Central memory CD8-positive, alpha-beta T cell (primary cell): ENCODE measurements at places on chromosomes 5 and 9.

GRCh38 chr9:109255394-109255793 lies 65.5 kb downstream of the EPB41L4B start:
- DNase-seq: no peak

DNA sequence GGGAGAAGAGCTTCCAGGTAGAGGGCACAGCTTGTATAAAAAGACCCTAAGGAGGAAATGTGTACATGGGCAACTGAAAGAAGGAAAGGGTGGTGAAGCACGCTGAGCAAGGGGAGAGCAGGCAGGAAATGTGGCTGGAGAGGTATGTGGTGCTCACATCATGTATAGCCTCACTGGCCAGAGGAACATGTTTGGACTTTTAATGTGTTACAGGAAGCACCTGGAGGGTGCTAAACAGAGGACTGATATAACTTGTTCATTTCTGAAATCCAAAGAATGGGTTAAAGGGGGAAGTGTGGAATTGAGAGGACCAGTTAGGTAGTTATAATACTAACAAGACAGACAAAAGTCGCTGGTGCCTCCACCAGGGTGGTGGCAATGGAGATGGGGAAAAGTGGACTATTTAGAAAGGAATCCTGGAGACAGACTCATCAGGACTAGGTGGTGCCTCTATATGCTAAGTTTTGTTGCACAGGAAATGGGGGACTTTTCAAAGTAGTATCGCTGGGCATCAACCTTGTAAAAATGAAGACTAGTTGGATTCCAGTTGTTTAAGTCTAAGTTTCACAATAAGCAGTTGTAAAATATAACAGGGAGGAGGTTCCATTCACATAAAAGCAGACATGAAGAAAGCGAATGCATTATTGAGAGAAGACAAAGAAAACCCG lies 63.1 kb upstream of the CD180 start:
- no peak for DNase-seq

GRCh38 chr5:54403885-54404416 lies 51.5 kb upstream of the HSPB3 start:
- no peak for DNase-seq

GRCh38 chr5:65682148-65682547 lies 39.8 kb downstream of the SGTB start:
- DNase-seq: no peak

- DNase-seq: no peak
These were observed 1.3 kb downstream of the NIPBL start for GRCh38 chr5:36877667-36878391.

DNA sequence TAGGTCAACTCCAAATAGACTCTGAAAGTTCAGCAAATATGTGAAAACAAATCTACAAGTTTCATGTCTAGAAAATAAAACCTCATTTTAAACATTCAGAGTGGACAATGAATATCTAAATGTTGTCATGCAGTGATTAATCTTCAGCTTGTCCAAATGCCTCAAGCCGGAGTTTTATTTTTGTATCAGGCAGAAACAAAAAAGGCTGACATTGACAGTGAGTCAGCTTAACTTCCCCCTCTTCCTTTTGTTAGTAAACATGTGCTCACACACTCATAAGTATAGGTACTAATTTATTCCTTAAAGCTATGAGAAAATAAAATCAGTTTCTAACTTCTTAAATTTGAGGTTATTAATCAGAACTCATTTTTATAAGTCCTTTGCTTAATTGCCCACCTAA lies 467.9 kb upstream of the DAB2 start:
- DNase-seq: no peak

GRCh38 chr5:61084658-61085057 lies 77.6 kb downstream of the SMIM15 start:
- DNase-seq: no peak

DNA sequence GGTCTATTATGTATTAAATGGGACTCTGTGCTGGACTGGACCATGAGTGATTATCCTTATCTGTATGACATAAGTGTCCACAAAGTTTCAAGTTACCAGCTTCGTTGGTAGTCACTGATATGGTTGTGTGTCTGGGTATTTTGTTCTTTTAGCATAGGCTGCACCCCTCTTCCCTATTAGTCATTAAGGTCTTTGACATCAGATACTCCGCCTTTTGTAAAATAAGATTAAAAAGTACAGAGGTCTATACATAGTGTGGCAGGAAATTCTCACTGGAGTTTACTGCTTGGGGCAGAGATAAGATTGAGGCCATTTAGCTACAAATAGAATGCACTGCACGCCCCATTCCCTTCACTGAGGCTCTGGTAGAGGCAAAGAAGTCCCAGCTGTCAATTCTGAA lies 99.4 kb downstream of the TMEM215 start:
- no peak for DNase-seq

GRCh38 chr5:37888476-37888875 lies 48.6 kb upstream of the GDNF start:
- no peak for DNase-seq

DNA sequence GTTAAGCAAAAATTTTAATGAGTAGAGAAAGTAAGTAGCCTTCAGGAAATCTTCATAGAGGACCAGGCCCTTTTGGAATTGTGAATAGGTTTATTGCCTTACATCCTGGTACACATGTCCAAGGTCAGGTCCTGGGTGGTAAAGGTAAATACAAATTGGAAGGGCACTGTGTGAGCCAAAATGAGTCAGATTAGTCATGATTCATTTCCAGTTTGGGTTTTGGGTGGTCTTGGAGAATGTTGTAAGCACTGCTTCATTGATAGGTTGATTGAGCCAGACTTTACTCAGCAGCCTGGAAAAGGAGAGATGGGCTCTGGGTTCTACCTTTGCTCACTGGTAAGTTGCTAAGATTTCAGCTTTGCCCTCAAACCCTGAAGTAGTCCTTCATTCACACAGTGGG lies 82.5 kb upstream of the ZNF169 start:
- DNase-seq: no peak

DNA sequence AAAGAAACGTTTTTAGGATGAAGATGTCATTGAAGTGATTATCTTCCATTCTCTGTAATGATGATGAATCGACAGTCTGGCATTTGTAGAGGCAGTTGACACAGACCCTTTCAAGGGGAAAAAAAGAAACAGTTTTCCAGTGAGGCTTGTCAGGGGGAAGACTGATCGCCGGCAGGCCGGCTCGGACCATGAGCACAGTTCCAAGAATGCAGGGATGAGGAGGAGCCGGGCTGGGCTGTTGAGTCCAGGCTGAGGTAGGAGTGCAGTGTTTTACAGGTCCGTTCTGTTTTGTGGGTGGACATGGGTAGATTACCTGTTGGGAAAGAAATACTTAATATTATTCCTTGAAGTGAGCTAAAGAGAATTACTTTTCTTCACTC lies 194.6 kb downstream of the AOPEP start:
- no peak for DNase-seq

DNA sequence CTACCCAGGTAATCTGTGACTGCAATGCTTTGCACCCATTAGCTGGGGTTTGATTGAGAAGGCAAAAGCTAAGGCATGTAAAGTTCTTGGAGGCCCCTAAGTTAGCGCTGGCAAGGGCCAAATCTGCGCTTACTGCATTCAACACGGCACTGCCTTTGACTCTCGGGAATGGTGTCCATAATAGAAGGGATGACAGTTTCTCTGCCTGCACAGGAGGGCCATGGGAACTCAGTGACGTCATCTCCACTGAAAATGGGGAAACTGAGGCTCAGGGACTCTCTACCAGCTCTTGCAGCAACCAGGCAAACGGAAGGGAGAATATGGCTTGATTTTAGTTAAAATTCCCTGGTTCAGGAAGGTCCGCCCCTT lies 487 bp downstream of the SPATA24 start:
- DNase-seq: no peak

- no peak for DNase-seq
These were observed 505 bp downstream of the CREB3 start for GRCh38 chr9:35732800-35733541.

GRCh38 chr9:129023908-129024233 lies 4.3 kb downstream of the SH3GLB2 start:
- no peak for DNase-seq

DNA sequence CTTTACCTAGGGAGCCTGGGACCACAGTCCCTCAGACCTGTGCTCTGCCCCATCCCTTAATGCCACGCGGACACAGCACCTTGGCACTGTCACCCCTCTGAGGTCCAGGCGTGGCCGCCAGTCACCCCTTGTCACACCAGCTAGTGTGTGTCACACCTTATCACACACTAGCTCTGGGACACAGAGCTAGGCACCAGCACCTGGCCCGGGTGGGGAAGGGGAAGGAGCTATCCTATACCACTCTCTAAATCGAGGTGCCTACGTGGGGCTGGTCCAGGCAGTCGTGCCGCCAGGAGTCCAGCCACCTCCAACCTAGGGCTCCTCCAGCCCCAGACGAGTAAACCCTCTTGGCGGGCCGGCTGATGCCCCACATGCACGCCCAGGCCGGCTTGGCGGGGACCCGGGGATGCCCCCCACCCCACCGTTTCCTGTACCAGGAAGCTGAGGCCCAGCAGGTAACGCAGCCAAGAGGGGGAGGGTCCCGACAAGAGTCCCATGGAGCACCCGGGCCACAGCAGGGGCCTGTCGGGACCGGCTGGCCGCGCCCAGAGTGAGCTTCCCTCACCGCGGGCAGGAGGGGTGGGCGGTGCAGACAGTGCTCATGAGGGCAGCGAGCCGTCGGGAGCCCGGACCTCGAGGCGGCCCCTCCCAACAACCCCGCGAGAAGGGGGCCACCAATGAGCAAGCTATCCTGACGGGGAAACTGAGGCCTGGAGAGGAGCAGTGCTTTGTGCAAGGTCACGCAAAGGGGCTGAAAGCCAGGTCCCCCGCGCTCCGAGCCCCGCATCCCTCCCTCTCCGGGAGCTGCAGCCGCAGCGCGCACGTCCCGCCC lies 550 bp downstream of the CORO2A start:
- DNase-seq: no peak

- no peak for DNase-seq
These were observed 257.7 kb downstream of the IRX1 start for GRCh38 chr5:3853362-3853761.

DNA sequence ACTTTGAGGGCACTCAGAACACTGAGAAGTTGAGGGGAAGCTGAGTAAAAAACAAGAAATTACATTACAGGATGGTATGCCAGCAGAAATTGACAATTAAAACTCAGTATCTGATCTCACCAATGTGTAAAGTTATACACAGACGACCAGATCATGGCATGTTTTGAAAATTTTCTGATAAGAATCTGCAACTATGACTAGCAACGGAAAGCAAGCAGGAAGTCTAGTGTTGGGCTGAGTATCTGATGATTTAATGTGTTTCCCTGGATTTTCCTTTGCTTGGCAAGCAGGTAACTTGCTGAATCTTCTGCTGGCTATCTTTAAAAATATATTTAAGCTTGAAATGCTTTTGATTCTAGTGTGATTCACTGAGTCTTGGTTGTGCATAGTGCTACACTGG lies 5.2 kb upstream of the GCNT4 start:
- no peak for DNase-seq

GRCh38 chr5:94209774-94210355 lies 408.5 kb downstream of the KIAA0825 start:
- no peak for DNase-seq

DNA sequence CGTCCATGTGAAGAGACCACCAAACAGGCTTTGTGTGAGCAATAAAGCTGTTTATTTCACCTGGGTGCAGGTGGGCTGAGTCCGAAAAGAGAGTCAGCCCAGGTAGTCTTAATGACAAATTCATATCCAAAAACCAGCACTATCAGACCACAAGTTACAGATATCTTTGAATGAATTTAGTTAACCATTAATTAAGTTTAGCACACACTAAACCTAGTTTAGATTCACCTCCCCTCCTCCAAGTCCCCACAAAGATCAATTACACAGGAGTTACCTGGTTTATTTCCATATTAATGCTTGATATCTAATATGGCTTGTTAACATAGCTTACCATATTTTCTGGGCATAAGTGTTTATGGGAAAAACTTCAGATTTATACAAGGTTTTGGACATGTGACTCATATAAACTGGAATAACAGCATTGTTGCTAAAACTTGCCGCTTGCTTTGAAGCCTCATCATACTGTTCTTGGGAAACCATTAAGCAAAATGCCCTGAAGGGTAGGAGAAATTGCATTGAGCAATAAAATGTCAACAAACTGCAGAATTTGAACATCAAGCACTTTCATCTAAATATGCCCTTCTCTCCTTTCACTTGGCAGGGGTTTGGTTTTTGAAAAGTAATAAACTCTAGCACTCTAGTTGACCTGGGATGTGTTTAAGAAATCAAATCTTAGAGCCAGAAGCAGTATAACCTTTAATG lies 166.9 kb downstream of the SNCAIP start:
- no peak for DNase-seq
